AG09319 (cell line): ENCODE measurements at places on chromosomes 13 and 19.

DNA sequence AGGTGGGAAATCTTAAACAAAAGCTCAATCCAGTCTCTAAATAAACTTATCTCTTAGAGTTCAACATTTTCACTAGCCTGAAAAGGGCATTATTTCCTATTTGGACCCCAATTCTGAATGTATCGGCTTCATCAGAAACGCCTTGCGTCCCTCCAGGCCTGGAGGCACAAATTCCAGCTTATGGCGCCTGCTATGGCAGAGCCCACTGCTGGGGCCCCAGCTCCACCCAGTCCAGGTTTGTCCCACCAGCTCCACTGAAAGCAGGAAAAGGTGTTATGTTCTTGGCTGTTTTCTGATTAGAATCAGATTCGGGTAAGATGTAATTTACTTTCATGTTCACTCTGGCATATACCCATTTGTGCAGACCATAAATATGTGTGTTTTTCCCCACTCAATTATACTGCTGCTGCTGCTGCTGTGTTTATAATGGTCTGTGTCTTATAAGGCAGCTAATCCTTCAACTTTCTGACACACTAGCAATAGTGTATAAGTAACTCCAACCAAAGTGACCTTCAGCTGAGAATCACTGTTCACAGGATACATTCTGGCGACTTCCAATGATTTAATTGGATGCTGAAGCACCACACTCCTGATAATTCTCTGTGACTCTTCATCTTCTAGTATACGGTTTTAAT, 6.4 kb downstream of the IRS2 start:
- DNase-seq = no peak

- DNase-seq = no peak
Measured at GRCh38 chr13:97878431-97879375, 74.8 kb upstream of the IPO5 start.

DNA sequence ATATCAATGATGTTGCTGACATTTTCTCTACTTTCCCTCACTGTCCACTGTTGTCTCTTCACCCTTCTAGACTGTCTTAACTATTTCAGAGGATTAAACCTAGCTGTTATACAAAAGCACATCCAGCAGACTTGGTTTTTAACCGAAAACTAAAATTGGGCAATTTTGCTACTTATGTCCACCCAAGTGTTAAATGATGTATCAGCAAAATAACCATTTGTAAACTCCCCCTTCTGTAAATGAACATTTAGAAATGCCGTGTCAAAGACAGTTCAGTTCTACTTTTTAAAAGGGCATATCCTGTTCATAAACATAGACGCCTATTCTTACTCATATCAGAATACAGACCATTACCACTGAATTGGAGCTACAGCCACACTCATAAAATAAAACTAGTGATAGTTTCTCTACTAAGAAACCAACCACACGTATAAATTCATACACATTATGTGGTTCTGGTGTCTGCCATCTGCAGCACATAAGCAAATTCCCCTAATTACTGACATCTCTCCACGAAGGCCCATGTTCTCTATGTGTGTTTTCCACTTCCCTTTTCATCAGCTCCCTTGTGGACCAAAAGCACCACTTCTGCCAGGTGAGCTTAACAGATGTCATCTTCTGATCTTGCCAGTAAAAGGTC, 1091.8 kb downstream of the PCDH9 start:
- no peak for DNase-seq

DNA sequence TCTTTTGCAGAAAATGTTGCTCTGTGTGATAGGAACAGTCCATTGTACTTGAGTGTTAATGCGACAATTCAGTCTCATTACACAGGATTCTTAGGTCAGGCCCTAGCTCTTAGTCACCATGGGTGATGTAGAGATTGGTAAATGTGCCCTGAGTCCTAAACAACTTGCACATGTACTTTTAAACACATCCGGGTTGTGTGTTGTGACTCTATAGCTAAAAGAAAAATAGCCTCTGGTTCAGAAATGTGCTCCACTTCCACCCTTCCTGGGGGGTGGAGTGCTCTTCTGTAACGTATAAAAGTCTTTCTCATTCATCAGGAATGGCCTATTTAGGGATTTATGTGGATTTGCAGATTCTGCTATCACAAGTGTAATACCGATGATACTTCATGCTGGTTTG, 5.2 kb downstream of the SPATA13 start:
- DNase-seq = no peak

DNA sequence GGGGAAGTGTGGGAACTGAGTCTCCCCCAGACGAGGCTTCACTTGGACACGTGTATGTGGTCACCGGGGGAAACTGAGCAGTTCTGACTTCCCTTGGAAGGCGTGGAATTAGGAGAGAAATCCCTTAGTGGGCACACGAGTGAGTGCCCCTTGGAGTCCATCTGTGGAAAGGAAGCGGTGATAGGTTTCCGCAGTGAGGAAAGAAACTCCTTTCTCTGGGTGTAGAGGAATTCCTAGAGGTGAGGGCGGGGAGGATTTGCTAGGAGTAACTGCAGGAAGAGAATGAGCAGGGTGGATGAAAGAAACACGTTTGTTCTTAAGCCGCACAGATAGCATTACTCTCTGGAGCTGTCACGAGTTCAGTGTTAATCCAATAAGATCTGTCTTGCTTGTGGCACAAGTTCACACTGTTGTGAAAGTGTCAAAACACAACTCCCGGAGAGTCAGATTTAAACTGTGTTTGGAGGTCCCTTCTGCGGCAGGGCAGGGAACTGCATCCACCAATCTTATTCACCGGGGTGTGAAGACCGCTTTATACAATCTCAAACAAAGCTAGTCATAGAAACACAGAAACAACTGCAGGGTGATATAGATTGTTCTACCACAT, 1.2 kb downstream of the KL start:
- no peak for DNase-seq

- DNase-seq = no peak
Measured at GRCh38 chr19:49488863-49489537, 1.6 kb downstream of the RPL13A start.

GRCh38 chr13:113544071-113544891, 40.3 kb upstream of the TFDP1 start:
- DNase-seq = no peak

GRCh38 chr13:26482451-26483197, 74.9 kb upstream of the WASF3 start:
- no peak for DNase-seq

- no peak for DNase-seq
Measured at GRCh38 chr19:38346837-38347236, 11.2 kb downstream of the CATSPERG start.

DNA sequence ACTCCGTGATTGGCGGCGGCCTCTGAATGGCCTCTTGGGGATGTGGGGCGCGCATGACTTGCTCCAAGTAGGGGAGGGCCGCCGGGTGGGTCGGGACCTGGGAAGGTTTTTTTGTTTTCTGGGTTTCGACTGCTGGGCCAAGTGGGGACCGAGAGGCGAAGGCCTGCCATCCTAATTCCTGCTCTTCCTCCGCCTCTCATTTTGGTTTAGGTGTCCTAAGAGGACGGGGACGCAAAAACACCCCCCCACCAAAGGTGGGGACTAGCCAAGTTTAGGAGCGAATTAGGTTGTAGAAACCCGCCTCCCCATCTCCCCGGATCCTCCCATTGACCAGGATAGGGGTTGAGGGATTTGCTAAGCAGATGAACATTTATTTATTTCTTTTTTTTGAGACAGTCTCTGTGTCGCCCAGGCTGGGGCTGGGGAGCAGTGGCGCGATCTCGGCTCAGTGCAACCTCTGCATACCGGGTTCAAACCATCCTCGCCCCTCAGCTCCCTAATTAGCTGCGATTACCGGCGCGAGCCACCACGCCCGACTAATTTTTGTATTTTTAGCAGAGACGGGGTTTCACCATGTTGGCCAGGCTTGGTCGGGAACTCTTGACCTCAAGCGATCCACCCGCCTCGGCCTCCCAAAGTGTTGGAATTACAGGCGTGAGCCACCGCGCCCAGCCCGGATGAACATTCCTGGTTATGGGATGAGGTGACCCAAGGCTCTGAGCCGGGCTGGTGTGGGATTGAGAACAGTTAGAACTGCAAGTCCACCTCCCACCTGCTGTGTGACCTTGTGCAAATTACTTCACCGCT, 838 bp downstream of the PPP2R1A start:
- DNase-seq = no peak

DNA sequence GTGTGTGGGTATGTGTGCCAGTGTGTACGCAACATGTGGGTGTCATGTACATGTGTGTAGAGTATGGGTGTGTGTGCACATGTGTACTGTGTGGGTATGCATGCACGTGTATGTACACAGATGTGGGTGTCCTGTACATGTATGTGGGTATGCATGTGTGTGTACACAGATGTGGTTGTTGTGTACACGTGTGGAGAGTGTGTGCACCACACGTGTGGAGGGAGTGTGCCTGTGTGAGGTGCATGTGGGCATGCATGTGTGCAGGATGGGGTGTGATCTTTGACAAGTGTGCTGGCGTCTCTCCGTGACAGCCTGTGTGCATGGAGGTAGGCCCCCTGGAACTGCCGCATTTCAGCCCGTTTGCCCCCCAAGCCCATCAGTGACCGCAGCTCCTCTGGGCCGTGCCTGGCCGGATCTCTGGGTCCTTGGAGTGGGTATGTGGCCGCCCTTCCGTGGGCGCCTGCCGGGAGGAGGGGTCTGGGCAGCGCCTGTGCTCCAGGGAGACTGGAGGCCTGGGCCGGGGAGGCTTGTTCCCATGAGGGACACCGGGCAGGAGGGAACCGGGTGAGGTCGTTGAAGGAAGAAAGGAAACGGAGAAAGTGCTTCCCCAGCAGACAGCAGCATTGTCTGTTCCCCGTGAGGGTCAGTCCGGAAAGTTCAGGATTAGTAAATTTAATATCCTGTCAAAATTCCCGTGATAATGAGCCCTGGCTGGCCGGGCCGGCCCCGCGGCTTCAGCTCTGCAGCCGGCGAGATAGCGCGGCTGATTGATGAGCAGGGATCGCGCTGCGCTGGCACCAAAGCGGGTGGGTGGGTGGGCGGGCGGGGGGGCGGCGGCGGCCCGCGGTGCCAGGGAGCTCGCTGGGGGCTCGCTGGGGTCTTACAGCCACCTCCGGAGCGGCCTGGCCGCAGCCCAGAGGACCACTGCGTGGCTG, 91.1 kb upstream of the SOX1 start:
- no peak for DNase-seq

GRCh38 chr13:99227909-99228688, 27.4 kb downstream of the UBAC2 start:
- DNase-seq = no peak

GRCh38 chr19:4830332-4830731, 1.2 kb downstream of the TICAM1 start:
- no peak for DNase-seq

DNA sequence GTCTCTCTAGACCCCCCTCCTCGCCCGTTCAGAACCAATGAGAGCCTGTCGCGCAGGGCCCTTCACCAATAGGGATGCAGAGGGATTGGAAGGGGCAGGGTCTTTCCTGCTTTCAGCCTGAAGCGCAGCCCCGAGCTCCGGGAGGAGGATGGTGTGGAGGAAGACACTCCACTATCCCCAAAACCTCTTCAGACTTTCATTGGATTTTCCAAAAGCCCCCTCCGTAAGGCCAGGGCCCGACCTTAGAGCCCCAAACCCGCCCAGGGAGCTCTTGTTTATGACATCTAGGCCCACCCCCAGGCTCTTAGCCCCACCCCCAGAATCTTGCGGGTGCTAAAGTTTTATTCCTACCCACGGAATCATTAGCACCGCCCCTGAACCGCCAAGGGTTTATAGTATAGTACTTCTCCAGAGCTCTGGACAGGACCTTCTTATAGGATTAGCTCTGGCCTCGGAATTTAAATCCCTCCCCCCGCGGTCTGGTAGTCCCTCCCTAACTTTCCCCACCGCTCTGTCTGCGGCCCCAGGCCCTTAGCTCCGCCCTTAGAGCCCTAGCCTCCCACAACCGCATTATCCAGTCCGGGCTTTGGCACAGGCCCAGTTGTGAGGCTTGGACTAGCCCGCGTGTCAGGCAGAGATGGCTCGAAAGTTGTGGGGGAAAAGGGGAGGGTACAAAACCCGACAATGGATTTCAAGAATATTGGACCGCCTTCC, 6.6 kb upstream of the EML2 start:
- DNase-seq = no peak

- DNase-seq = no peak
Measured at GRCh38 chr13:61685682-61686012, 270.0 kb upstream of the PCDH20 start.

GRCh38 chr13:41004875-41005693, 14.0 kb downstream of the ELF1 start:
- no peak for DNase-seq

- no peak for DNase-seq
Measured at GRCh38 chr19:1923319-1923718, 17.7 kb upstream of the CSNK1G2 start.

DNA sequence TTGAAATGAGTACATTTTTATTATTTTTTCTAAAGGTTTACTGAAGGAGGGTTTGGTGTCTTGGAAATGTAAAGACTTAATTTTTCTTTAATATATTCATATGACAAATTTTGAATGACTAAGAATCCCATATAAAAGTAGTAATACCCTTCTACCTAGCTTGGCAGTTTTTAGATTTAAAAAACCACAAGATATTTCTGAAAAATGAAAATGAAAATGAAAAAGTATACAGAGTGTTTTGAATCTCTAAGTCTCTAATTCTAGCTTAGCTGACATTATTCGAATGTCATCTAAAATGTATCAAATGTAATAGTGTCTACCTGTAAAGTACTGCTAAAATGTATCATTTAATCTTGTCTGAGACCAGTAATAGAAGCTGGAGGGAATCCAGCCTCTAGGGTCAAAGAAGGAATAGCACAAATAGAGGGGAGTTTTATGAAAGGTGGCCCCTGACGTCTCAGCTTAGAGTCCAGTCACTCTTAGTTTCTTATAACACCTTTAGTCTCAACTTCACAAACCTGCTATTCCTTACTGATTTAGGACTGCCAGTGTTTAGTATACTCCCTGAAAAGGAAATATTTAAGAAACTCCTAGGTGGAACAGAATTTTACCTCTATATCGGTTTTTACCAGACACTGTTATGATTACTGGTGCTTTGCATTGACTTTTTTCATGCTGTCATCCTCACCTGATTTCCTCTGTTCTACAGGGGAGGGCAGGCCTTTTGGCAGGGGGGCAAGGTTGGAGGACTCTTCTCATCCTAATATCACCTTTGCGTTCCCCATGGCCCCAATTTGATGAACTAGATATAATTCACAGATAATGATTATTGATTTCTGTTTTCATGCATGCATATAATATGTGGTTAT, 16.2 kb upstream of the MIR17HG start:
- no peak for DNase-seq

GRCh38 chr13:43537124-43537523, 249.6 kb downstream of the ENOX1 start:
- DNase-seq = no peak

GRCh38 chr13:29845440-29846056, 4.9 kb downstream of the UBL3 start:
- DNase-seq = no peak

GRCh38 chr19:11663181-11663591, 65.9 kb downstream of the ZNF627 start:
- DNase-seq = no peak

GRCh38 chr13:100129605-100130004, 40.7 kb downstream of the PCCA start:
- DNase-seq = no peak

GRCh38 chr13:110314516-110315245, 7.6 kb downstream of the COL4A2 start:
- DNase-seq = no peak

- no peak for DNase-seq
Measured at GRCh38 chr13:80447747-80448146, 106.8 kb upstream of the SPRY2 start.
